Activated CD4-positive, alpha-beta T cell treated with anti-CD3 and anti-CD28 coated beads, Interleukin-2, amount 10 ng/mL, durations not matched to agents 24 days and 14 days (primary cell): ENCODE measurements at places on chromosomes 5 and 9. TPM values are rescaled to one million over a fixed set of nuclear protein-coding genes. Genes with fewer than 3 reads are reported as not detected.

DNA sequence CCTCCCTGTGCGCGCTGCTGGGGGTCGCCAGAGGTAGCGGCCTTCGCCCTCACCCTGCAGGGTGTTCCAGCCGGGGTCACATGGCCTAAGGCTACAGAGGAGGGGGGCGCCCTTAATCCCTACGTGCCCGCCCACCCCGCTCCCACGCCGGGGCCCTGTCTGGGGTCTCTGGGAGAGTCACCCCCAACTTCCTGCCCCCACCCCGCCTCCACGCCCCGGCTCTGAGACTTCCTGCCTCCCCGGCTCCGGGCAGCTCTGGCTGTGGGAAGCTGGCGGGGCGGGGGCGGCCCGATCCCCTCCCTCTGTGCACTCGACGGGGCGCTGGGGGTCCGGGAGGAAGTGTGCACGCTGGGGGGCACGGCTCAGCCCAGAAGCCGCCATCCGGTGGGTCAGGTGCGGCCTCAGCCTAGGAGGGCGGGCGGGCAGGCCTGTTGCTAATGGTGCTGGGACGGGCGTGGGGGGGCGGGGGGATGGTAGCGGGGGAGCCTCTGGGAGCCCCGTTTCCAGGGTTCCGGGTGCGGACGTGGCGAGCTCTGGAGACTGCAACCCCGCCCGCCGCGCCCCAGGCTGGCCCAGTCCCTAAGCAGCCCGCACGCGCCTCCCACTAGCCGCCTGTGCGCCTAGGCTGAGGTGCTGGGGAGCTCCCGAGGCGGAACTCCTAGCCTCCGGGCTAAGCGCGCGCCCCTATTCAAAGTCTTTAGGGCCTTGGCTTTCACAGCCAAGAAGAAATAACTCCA lies 61.6 kb downstream of the CXXC5 start:
- DNase-seq, result no peak

DNA sequence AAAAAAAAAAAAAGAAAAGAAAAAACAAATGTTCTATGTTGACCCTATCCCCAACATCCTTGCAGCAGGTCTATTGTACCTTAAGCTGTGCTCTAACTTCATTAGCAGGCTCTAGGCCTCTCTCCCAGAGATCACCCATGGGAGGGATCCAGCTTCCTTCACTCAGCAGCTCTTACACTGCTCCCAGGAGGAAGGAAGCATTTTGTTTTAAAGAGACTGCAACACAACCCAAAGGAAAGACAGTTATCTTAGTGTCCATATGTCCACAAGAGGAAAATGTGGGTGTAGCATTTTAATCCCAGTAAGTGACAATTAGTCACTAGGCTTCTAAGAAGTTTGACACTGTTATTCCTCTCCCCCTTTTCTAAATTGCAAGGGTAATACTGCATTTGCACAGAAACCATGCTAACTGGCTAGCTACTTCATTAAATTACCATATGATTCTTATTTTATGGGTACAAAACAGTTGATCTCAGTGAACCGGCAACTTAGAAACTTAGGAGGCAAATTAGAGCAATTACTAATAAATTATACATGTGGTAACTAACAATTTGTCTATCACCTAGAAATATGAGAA lies 58.8 kb downstream of the MARCHF3 start:
- no peak for DNase-seq

NPR3 gene
- total RNA-seq, result 0.07 TPM in 1 of 2 replicates, not detected in the other

GRCh38 chr9:6557883-6558616 lies 87.5 kb downstream of the GLDC start:
- DNase-seq, result no peak

NRG2 gene
- 0.07 TPM in 2 replicates for total RNA-seq

DNA sequence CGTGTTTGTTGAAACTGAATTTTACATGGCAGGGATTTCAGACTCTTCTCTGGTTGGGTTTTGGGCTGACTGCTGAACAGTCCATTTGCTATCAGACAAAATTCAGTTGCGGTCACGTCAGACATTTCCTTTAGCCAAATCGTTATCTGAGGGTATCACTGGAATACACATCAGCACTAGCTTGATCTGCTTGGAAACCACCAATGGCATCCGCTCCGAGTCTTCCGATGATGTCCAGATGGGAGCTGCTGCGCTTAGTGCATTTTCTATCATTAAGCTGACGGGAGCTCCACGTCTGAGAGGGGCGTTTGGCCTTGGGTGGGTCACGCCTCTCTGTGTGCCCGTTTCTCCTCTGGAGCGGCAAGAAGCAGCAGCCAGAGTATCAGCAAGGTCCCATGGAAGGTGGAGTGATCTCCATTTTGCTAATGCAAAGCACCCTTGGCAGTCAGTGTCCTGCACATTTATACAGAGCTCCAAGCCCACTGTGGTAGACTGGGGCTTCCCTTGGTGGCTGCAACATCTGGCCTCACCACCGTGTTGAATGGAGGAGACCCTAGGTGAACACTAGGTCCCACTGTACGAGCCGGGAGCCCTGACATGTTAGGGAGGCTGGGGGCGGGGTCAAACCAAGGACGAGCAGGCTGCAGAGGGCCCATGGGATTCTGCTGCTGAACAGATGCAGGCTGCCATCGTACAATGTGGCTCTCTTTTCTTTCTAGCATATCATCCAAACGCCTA lies 134.6 kb upstream of the PHYKPL start:
- DNase-seq, result no peak

- no peak for DNase-seq
Measured at GRCh38 chr9:89467278-89467625, 30.7 kb downstream of the SEMA4D start.

RNF183 gene
- total RNA-seq, result 0.12 TPM in 1 of 2 replicates, not detected in the other
